NCI-H2029 (cell line): ENCODE measurements at places on chromosomes 7 and 10.

- no peak for DNase-seq
Measured at GRCh38 chr10:129875993-129876726, 87.9 kb downstream of the EBF3 start.

GRCh38 chr10:85604136-85604725 lies 762.4 kb downstream of the GRID1 start:
- DNase-seq: no peak

- no peak for DNase-seq
Measured at GRCh38 chr7:32539919-32540531, 44.7 kb downstream of the AVL9 start.

DNA sequence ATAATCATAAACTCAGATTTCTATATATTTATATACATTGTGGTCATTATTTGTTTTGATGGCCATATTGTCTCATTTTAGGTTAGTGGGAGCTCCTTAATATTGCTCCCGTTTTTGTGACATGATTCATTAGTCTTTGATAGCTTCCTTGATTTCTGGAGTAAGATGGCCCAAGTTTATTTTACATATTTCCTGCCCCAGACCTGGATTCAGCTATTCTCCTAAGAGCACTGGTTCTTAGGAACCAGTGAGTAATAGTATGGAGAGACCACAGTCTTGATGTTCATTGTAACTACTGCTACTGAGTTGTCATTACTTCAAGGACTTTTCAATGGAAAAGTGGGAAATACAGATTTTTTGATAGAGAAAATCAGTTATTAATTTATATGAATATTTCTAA lies 6.0 kb downstream of the TFPI2 start:
- no peak for DNase-seq

- no peak for DNase-seq
Measured at GRCh38 chr7:152597507-152597906, 78.4 kb downstream of the XRCC2 start.

- DNase-seq: no peak
Measured at GRCh38 chr10:114957673-114958072, 19.7 kb downstream of the TRUB1 start.

DNA sequence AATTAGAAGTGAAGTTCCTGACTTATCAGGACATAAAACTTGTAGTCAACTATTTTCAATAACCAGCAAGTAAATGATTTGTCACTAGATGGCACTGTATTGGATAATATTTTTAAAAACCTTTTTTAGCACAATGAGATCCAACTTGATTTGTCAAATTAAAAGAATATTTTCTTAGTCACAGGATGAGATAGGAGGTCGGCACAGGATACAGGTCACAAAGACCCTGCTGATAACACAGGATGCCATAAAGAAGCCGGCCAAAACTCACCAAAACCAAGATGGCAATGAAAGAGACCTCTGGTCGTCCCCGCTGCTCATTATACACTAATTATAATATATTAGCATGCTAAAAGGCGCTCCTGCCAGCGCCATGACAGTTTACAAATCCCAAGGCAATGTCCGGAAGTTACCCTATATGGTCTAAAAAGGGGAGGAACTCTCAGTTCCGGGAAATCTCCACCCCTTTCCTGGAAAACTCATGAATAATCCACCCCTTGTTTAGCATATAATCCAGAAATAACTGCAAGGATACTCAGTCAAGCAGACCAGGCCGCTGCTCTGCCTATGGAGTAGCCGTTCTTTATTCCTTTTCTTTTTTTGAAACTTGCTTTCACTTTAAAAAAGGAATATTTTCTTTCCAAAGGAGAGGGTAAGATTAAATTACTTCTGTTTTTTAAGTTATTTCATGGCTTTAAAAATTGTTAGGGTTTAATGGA lies 255.7 kb upstream of the MKLN1 start:
- DNase-seq: peak; percentile 97

GRCh38 chr10:50421026-50421719 lies 169.9 kb upstream of the ASAH2 start:
- no peak for DNase-seq

DNA sequence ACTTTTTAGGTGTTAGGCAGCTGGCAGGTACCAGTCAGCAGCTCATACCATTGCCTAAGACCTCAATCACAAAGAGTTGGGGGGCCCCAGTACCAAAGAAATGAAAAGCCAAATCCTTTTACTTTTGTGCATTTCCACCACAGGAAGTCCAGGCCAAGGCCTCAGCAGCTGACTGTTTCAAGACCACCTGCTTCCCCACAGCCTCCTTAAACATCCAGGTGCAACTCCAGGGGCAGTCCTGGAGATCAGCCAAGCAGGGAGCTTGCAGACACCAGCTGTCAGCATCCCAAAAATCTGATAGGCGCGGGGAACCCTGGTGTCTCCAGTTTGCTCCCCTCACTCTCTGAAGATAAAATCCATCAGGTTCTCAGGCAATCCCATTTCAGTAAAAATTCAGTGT lies 91.5 kb upstream of the EFCAB10 start:
- peak; percentile 28 for DNase-seq

GRCh38 chr10:75672111-75672671 lies 240.8 kb downstream of the LRMDA start:
- DNase-seq: no peak

- DNase-seq: no peak
Measured at GRCh38 chr10:62443866-62444265, 69.7 kb downstream of the ZNF365 start.

DNA sequence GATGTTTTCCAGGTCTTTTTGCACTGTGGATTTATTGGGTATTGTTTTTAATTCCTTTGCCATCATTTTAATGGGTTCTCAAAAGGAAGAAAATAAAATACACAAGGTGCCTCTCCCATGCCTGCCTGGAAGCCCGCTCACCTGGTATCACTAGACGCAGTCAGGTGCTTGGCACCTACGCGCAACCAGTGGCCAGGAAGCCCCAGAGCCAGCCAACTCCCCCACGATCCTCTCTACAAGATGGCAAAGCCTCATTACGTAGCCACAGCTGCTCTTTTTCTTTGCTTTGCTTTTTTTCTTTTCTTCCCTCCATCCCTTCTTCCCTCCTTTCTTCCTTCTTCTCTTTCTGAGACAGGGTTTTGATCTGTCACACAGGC lies 34.3 kb downstream of the BAIAP2L1 start:
- peak; percentile 17 for DNase-seq

DNA sequence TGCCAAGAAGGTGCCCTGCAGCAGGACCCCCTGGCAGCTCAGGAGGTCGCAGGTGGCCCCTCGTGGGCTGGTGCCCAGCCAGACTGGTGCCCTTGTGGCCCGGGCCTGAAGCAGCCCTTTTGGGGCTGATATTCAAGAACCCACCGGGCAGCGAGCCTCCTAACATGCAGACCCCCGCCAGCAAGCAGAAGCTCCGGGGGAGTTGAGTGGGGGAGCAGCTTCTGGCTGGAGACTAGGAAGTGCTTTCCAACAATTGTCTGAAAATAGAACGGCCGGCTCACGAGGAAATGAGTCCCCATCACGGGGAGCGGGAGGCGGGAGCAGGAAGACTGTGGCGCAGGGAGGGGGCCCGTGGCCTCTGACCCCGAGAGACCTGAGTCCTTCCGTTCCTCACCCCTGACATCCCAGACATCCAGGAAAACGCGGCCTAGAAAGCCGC lies 9.5 kb upstream of the INTS1 start:
- no peak for DNase-seq

- DNase-seq: no peak
Measured at GRCh38 chr10:93154531-93154930, 80.8 kb downstream of the CYP26A1 start.

DNA sequence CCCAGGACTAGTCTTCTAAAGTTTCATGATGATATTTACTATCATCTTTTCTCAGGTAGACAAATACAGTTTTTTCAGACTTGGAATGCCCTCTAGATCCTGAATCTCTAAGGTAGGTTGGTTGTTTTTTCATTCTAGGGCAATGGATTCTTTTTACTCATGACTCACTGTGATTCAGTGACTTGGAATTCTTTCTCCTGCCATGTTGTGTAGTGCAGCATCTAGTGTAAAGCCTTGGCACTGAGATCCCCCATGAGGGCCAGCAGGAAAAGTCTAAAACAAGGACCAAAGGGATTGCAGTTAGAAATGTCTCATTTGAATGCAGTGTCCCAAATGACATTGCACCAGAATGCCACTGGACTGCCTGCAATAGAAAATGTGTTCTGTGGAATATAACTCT lies 430.4 kb downstream of the NEBL start:
- DNase-seq: no peak

- DNase-seq: no peak
Measured at GRCh38 chr10:29471544-29471859, 163.3 kb downstream of the SVIL start.

DNA sequence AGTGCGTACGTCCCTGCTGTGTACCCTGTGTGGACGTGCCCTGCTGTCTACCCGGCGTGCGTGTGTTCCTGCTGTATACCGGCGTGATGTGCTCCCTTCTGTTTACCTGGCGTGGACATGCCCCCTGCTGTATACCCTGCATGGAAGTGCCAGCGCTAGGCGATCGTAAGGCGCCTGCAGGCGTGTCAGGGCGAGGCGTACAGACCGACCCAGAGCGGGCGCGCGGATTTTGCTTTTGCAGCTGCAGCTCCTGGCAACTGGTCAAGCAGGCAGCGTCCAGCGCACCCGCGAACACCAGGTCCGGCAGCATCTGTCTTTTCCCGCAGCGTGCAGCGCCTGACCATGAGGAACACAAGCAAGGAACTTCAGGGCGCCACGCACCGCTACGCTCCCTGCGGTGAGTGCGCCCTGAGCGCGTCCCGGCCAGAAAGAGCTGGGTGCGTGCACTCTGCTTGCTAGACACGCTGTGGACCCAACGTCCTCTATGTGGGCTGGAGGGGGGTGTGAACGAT lies 680 bp downstream of the C7orf57 start:
- DNase-seq: no peak

DNA sequence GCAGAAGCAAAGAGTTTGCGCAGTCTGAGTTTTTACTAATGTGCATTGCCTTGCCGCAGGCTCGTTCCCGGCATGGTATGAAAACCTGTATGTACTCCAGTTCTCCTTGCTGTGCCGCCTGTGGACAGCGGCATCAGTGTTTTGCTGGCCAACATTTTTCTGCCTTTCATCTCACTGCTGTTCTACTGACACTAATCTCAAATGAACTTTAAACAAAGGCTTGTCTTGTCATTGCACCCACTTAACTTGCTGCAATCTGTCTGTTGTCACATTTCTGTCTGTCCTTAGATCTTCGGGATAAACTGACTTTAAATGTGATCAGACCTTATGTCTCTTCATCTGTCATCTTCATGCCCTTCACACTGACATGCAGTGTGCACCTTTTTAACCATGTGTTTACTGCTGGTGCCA lies 71.7 kb upstream of the ZNRF2 start:
- no peak for DNase-seq

- no peak for DNase-seq
Measured at GRCh38 chr7:45976485-45976856, 55.4 kb upstream of the IGFBP3 start.

GRCh38 chr10:88848499-88848898 lies 3.1 kb downstream of the ANKRD22 start:
- DNase-seq: no peak

DNA sequence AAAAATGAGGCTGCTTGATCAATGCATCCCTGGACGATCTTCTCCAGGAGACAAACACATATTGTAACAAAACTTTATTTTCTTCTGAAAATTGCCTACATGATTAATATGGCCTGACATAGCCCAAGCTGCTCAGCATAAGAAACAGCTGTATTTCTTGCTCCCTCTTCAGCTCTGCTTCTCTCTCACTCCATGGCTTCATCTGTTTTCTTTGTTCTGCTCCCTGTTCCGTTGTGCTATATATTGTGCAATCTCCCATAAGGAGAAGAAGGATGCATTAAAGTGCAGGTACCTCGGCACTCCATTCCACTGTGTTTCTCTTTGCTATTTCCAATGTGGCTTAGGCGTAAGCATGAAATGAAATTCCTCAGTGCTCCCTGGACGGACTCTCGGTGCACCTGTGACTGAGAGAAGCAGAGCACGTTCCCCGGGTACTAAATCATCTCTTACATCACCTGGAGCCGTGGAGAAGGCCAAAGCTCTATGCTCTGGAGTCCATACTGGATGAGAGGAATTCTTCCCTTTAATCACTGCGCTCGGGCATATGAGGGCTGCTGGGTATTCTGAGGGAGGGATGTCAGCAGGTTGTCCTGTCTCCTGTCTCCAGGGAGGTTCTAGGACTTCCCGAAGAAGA lies 254.3 kb downstream of the GALNT17 start:
- DNase-seq: no peak

DNA sequence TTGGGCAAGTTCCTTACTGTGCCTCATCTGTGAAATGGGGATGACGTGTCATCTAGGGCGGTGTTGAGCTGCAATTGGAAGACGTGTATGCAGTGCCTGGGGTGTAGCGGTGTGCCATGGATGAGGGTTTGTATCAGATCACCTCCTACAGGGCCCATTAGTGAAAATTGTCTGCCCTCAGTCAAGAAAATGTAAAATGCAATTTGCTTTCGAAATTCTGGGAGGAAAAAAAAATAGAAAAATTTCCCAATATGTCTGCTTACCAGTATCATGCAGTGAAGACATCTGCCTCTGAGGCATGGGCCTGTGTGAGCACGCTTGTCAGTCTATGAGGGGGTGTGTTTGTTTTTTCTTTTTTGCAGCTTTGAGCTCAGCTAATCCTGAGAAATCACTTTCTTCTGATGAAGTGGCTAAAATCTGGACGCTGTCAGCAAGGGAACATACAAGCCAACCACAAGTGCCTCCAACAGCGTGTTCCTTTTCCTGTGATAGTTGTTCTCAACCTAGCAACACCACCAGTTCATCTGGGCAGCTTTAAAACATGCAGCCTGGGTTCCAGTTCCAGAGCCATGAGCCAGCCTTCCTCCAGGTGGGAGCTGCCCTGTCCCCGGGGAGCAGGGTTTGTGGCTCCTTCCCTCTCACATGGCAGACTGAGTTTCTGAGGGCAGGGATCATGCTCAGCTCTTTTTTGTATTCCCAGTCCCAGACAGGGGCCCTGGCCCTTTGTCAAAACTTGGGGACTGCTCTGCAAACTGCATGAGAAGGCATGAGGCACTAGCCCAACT lies 10.3 kb downstream of the FAM241B start:
- no peak for DNase-seq

DNA sequence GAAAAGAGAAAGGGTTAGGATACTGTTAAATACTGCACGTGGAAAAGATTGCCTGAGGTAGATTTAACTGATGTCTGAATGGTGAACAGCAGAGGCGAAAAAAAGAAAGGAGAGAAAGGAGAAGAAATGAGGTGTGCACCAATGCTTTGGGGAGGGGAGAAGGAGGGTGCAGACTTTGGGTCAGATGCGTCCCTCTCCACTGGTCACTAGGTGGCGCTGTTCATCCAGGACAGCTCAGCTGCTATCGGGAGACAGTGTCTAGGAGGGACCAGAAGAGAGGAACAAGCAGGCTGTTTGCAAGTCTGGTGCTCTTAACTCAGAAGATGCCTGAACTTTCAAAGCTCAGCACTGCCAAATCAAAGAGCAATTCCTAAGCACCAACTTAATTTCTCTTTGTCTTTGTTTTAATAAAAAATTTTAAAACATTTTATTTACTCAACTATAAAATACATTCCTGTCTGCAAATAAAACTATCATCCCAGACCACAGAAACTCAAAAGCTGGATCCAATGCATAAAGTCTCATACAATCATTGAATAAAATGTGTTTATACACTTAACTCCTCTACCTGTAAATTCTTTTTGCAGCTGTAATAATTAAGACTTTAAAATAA lies 83.9 kb upstream of the PDLIM1 start:
- DNase-seq: peak; percentile 42
